ENCODE measurements at places on chromosomes 16 and 17.
A peak's percentile ranks its signal among the peaks of the same experiment; 100 is the strongest.

GRCh38 chr16:46648656-46649055, 27.5 kb upstream of the SHCBP1 start:
- DNase-seq: no peak

DNA sequence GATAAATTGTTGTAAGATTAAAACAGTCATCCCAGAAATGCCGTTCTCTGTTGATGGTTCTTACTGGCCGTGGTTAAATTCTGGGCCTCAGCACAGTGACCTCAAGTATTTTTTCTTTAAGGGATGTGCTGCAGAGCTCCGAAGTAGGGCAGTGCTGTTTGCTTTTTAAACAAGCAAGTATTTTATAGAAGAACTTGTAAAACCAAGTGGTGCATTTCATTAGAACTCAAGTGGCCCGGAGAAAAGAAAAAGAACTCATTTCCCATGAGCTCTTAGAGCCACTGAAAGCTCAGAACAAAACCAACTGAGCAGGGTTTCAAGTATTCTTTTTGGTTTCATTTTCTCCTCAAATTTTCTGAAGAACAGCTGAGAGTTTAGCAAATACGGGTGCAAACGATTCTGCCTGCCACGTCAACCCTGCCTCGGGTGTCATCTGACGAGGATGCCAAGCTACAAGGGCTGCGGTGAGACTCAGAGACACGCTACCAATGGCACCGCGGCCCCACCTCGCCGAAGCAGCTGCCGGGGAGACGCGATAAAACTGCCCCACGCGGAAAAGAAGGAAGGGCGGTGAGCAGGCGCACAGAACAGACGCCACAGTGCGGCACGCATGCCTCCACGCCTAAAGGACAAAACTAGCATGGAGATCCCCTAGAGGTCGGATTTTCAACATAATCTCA, 6.3 kb downstream of the LMF1 start:
- DNase-seq: no peak

DNA sequence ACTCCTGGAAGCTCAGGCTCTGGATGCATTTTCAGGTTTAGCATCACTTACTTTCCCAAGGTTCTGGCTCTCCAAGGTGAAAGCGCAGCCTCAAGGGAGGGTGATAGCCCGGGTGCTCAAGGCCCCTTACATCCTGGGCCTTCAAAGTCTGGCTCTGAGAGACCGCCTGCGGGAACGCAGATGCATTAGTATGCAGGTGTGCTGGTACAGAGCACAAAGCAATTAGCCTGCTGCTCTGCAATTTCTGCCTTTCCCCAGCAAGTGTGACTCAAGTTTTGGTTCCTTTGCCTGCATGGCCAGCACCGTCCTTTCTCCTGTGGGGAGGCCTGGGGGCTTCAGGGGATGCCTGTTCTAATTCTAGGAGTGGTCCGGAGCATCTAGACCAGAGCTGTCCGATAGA, 116.2 kb downstream of the AATF start:
- DNase-seq: no peak

GRCh38 chr17:3689262-3690093, 6.5 kb downstream of the P2RX5 start:
- DNase-seq: no peak

GRCh38 chr17:4789701-4789950, 862 bp downstream of the GLTPD2 start:
- no peak for DNase-seq

DNA sequence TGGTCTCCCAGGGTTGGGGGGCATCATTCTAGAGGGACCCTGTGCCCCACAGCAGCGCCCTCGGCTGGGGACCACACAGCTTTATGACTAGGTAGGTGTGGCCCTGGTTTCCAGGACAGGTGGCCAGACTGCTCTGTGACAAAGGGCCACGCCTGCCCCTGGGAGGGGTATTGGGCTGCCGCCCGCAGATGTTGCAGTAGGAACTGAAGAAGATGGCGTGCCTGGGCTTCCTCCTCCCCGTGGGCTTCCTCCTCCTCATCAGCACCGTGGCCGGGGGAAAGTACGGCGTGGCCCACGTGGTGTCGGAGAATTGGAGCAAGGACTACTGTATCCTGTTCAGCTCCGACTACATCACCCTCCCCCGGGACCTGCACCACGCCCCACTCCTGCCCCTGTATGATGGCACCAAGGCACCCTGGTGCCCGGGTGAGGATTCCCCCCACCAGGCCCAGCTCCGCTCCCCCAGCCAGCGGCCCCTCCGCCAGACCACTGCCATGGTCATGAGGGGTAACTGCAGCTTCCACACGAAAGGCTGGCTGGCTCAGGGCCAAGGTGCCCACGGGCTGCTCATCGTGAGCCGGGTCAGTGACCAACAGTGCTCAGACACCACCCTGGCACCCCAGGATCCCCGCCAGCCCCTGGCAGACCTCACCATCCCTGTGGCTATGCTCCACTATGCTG, at the start of gene SPPL2C:
Gene SPPL2C (plus strand): TSS at position 187 of the 681 bp plus-strand sequence. CDS start 26 bp downstream, at position 213.
- DNase-seq: no peak

- DNase-seq: peak; percentile 10
Observed at GRCh38 chr17:4599505-4600281, 15.4 kb downstream of the SMTNL2 start.

- peak; percentile 93 for DNase-seq
Observed at GRCh38 chr16:65002265-65002664, 119.6 kb downstream of the CDH11 start.

DNA sequence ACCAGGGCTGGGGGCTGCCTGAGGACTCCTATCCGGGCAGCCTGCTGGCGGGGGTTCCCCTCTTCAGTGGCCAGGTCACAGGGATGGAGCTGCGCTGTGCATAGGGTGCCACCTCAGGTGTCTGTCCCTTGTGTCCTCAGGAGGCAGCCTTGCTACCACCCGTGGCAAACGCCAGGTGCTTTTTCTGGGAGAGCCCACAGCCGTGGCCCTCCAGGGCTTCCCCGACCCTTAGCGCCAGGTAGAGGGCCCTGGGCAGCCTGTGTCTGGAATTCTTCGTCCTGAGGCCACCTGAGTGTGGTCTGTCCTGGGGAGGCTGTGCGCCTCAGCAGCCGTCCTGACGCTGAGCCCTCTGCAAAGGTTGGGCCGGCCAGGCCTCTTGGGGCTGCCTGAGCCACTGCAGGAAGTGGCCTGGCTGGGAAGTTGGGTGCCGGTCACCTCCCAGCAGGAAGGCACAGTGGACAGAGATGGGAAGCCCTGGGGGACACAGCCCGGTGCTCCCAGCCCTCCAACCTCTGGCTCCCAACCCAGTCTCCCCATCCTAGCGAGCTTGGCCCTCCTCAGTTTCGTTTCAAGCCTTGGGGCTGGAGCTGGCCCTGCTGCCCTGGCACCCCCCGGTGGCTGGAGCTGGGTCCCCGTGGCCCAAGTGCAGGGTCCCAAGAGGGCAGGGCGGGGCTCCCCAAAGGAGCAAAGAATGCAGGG, 7.6 kb upstream of the BAIAP3 start:
- DNase-seq: no peak

GRCh38 chr16:27181019-27181790, 22.1 kb upstream of the KDM8 start:
- DNase-seq: no peak

GRCh38 chr16:77868478-77868877, 80.1 kb downstream of the VAT1L start:
- DNase-seq: no peak

DNA sequence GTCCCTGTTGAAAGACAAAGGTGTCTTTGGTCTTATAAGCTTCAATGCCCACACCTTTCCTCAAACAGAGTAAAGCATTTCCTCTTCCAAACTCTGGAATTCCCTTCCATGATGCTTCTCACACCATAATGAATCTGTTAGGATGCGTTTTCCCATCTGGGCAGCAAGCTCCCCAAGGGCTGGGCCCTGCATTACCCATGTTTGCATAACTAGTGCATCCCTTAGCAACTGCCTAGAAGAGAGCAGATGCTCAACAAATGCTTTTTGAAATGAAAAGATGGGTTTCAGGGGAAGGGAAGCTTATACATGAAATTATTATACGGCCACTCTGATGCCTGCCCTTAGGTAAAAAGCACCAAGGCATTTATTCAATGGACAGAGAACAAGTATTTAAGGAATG, 124.5 kb upstream of the CCL2 start:
- DNase-seq: no peak

DNA sequence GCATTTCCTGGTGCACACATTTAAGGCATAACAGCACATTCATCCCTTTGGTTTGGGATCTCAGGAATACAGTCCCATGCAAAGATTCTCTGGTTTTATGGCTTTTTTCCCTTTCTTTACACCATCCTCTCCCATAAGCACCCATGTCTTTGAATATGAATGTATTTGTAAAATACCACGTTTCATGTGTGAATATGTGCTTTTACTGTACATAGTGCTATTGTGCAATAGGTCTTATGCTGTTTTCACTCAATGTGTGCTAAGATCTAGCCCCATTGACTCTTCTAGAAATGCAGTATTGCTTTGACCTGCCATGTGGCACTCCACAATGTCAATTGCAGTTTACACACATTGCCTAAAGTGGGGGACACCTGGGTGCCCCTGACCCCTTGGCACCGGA, 10.1 kb upstream of the SPNS1 start:
- no peak for DNase-seq

GRCh38 chr17:12545877-12546513, 119.7 kb upstream of the MYOCD start:
- DNase-seq: peak; percentile 75

- DNase-seq: peak; percentile 15
Observed at GRCh38 chr16:59305850-59306249, 571.7 kb upstream of the GOT2 start.

Data from fibroblast of skin of back (primary cell).